ENCODE measurements at places on chromosomes 13 and 19.

DNA sequence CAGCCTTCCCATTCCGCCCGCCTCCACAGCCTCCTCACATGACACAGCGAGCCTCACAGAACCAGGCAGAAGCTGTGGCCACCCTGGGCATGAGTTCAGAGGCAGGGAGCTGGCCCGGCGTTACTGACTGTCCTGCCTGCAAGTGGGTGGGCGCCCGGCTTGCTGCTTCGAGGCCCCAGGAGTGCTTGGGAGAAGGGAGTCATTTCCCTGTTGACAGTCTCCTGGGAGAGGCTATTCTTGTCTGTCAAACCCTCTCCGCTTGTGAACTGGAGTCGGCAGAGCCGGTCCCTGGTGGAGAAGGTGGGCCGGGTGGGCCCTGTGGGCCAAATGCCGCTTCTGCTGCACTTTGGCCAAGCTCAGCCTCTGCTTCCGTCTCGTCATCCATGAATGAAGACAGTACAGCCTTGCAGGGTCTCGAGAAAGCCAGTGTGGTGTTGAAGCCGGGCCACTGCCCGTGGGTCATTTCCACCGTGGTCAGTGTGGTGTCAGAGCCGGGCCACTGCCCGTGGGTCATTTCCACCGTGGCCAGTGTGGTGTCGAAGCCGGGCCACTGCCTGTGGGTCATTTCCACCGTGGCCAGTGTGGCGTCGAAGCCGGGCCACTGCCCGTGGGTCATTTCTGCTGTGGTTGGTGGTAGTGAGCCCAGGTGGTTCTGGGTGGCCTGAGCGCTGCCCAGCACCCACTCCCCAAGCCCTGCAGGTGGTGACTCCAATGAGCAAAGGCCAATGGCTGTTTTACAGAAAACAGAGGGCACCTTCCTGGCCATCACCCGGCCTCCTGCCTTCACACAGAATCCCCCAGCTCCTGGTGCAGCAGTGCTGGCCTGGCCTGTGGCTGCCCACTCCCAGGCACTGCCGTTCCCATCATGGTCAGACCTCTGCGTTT, 13.5 kb upstream of the F7 start:
- DNase-seq = no peak

DNA sequence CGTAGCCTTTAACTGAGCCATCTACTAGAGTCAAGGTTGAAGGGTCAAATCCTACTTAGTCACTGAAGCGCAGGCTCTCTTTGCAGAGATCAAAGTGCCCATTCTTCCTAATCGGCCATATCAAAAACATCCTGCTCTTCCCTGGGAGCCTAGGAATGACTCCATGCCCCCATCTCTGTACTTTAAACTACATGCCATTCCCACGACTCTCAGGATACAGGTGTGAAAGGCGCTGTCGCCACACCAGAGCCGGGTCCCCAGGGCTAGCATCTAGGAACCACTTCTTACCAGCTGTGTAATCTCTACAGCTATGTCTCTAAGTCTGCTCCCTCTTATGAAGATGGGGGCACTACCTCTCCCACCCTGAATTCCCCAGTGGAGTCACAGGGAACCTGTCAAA, 22.3 kb downstream of the IRS2 start:
- no peak for DNase-seq

GRCh38 chr19:35229601-35230000, 1.1 kb upstream of the FAM187B start:
- no peak for DNase-seq

DNA sequence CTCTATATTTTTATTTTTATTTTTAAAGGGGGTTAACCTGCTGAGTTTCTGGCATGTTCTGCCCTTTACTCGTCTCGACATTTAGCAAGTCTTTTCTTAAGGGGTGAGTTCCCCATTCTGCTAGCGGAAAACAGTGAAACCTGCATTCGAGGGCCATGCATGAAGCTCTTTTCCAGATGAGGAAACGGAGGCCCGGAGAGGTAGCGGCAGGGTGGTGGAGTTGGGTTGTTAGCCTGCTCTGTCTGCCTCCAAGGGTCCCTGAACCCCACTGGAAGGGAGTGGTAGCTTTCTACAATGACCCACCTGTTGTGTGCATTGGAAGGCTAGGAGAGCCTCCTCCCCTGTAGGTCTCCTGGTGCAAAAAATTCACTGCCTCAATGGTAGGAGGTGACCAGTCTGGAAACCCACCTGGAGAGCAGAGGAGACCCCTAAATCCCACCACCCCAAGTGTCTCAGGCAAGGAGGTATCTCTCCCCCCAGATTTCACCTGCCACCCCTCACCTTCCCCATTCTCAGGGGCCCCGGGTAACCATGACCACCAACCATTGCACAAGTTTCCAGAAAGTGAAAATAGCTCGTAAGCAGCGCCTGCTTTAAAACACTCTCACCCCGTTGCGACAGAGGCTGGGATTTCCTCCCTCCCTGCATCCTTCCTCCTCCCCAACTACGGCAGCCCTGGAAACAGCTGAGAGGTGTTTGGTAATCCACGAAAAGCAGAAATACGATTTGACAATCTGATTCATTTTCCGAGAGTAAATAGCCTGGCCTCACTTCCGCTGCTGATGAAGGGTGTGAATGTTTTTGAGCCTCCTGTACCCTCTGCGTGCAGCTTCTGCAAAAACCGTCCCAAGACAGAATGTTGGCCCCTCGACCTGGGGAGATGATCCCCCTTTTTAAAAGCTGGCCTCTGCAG, 3.5 kb downstream of the KLF2 start:
- no peak for DNase-seq

GRCh38 chr19:55437410-55437809, 5.7 kb downstream of the SHISA7 start:
- DNase-seq = no peak

DNA sequence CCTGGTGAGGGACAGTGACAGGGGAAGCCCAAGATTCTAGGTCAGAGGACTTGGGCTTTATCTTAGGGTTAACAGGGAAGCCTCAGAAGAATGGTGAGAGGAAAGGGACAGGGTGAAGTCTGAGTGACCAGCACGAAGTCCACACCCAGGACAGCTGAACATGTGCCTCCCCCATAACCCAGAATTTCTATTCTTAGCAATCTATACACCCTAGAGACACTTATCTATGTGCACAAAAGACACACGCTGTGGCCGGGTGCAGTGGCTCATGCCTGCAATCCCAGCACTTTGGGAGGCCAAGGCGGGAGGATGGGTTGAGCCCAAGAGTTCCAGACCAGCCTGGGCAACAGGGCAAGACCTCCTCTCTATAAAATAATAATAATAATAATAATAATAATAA, 11.1 kb upstream of the OLFM2 start:
- no peak for DNase-seq

DNA sequence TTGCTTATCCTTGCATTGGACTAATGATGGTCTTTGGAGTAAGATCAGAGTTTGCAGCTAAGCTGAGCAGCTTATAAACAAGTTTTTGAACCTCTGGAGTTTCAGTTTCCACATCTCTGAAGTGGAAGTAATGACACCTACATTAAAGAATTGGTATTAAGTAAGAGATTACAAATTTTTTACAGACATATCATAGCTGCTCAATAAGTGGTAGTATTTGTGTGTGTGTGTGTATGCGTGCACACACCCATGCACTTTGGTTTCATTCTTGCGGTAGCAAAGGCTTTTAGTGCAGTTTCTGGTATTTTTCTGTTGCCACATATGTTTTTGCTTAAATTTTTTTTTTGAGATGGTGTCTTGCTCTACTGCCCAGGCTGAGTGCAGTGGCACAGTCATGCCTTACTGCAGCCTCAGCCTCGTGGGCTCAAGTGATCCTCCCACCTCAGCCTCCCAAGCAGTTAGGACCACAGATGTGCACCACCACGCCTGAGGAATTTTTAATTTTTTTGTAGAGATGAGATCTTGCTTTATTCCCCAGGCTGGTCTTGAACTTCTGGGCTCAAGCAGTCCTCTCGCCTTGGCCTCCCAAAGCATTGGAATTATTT, 4.5 kb downstream of the NAA16 start:
- no peak for DNase-seq

GRCh38 chr13:40631605-40632004, 34.8 kb downstream of the FOXO1 start:
- DNase-seq = no peak

DNA sequence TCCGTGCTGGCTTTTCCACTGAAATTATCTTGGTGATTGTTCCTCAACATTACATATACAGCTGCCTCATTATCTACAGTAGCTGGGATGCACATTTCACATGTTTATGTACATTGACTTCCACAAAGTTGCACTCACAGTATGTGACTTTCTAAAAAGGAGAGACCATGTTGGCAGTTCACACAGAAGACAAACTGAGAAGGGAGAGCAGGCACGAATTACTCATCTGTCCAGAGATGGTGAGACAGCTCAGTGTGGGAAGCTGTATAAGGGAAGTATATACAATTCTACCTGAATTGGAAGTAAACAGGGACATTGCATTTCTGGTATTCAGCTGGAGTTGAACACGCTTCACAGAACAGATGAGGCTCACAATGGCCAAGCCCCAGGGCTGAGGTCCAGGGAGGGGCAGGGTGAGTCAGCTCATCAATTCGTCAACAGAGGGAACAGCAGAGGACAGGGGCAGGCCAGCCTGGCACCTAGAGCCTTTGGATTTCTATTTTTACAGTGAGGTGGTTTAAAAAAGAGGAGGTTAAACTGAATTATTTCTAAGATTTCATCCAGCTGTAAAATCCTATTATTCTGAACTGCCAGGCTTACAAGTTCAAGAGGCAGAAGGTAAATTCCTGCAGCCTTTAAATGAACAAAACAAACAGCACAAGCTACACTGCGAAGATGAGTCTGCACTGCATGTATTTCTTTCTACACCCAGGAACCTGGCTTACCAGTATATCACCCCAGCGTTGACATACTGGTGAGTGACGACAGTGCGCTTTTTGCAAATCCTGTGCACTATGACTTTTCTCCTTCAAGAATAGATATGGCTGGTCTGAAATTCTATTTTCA, 9.8 kb downstream of the PARP4 start:
- no peak for DNase-seq

DNA sequence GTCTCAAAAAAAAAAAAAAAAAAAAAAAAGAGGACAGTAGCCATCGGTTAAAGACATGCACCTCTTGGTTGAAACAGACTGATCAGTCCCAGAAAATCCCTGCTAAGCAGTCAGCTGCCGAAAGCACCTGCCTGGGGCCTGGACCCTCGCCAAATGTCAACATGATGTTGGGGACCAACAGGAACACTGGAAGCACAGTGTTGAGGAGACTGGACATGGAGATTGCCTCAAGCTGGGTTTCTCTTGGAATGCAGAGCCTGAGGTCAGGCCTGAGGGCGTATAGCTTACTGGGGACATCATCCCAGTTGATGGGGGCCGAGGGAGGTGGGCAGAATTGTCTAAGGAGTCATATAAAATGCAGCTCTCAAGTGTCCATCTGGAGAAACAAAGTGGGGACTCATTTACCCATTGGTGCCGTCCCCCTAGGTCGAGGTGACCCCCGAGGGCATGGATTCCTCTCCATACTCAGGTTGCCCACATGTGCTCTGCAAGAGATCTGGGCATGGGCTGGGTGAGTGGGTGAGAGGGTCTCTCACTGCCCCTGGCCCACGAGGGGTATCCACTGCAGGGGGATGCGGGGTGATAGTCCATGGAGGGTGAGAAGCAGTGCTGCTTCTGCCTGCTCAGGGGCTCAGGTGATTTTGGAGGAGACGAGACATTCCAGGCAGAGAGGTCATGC, 164.5 kb downstream of the URI1 start:
- DNase-seq = no peak

GRCh38 chr13:31908696-31909411, 122.7 kb upstream of the FRY start:
- no peak for DNase-seq

GRCh38 chr19:48497728-48498594, 13.7 kb downstream of the LMTK3 start:
- no peak for DNase-seq

GRCh38 chr13:32024750-32025149, 6.8 kb upstream of the FRY start:
- DNase-seq = no peak

- no peak for DNase-seq
Measured at GRCh38 chr19:54141356-54141755, 3.8 kb downstream of the CNOT3 start.

DNA sequence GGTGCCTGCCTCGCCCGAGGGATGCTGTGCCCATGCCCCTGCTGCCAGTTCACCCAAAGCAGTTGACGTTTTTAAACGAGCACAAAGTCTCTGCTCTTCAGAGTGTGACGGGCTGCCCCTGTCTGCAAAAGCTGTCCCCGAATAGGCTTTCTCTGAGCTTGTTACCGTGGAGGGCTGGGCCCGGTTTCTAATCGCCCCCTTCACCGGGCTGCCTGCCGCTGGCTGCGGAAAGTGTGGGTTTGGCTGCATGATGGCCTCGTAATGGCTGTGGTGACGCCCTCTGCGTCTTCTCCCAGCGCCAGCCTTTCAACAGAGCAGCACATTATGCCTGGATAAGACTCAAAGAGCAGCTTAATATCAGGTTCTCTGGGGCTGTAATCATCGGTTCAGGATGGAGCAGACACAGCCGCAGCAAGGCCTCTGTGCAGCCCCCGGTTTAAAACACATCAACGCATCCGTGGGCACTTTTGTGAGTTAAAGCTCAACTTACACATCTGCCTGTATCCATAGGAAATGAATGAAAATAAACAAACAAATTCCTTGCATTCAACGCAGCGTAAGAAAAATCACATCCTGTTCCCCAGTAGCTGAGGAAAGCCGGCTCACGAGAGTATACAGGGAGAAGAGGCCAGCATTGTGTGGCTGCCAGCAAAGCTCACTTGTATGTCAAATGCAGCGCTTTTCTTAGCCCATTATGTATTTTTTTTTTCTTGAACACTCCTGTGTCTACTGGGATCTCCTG, 166.4 kb upstream of the SOX1 start:
- DNase-seq = no peak

- no peak for DNase-seq
Measured at GRCh38 chr19:49224879-49225278, 67.3 kb downstream of the TRPM4 start.

DNA sequence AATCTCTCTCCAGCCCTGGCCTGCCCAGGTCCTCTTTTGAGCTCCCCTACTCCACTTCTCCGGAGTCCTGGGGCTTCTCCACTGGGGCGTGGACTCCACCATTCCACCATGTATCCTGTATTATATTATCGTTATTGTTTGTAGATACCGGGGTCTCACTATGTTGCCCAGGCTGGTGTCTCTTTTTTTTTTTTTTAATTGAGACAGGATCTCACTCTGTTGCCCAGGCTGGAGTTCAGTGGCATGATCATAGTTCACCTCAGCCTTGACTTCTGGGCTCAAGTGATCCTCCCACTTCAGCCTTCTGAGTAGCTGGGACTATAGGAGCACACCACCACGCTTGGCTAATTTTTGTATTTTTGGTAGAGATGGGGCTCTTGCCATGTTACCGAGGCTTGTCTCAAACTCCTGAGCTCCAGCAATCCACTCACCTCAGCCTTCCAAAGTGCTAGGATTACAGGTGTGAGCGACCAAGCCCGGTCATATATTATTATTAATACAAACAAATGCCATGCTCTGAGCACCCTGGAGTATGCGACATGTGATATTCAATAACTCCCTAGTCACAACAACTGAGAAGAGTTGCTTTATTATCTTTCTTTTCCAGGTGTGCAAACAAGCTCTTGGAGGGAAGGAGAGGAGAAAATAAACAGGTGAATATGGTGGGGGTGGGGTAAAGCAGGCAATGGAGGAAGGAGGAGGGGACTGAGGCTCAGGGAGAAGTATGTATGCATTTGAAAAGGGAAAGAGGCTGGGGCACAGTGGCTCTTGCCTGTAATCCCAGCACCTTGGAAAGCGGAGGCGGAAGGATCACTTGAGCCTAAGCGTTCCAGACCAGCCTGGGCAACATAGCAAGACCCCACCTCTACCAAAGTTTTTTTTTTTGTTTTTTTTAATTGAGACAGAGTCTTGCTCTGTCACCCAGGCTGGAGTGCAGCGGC, 2.8 kb upstream of the CERS4 start:
- no peak for DNase-seq
